ENCODE measurements at places on chromosomes 5 and 9.

GRCh38 chr5:87372705-87373104, 40.0 kb downstream of the CCNH start:
- DNase-seq: no peak

GRCh38 chr5:172733131-172733973, 37.6 kb downstream of the DUSP1 start:
- no peak for DNase-seq

- DNase-seq: no peak
These were observed 55.2 kb downstream of the NMUR2 start for GRCh38 chr5:152349683-152350526.

GRCh38 chr5:59956130-59956783, 62.7 kb upstream of the PDE4D start:
- DNase-seq: no peak

GRCh38 chr9:127159325-127159801, 36.9 kb upstream of the ANGPTL2 start:
- no peak for DNase-seq

DNA sequence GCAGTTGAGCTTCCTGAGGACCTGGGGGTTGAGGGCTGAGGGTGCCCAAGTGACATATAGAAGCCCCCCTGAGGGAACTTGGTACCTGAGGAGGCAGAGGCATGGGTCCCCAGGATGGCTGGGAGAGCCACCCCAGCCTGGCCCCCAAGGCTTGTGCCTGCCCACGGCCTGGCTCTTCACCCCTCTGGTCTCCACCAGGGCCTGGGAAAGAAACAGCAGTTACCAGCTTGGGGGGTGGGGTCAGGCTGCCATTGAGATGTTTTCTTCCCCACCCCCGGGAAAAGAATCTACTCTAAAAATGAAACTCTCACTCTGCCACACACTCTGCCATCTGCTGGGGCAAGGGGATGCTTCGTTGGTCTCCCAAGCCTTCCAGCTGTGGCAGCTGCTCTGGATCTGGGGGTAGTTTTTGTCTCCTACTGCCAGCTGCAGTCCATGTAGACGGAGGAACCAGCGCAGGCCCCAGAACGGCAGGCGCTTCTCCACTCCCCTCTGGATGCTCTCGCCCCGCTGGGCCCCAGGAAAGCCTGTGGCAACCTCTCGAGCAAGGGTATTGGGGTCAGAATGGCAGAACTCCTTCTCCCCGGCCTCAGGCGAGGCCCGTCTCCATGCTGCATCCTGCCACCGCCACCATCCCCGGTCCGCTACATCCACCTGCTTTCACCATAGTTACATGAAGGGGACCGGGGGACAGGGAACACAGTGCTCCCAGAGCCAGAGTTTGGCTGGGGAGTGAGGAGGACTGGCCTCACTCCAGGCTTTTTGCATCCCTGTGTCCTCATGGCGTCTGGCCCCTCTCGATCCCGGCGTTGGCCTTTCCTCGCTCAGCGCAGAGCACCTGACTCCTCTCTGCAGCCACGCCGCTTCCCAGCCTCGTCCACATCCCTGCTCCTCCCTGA, 123.5 kb downstream of the DAB2IP start:
- no peak for DNase-seq

GRCh38 chr9:19479874-19480273, 71.1 kb downstream of the ACER2 start:
- DNase-seq: no peak

GRCh38 chr9:127541865-127542264, 70.2 kb upstream of the STXBP1 start:
- DNase-seq: no peak

- no peak for DNase-seq
These were observed 325.1 kb upstream of the ADAMTS16 start for GRCh38 chr5:4815002-4815401.

DNA sequence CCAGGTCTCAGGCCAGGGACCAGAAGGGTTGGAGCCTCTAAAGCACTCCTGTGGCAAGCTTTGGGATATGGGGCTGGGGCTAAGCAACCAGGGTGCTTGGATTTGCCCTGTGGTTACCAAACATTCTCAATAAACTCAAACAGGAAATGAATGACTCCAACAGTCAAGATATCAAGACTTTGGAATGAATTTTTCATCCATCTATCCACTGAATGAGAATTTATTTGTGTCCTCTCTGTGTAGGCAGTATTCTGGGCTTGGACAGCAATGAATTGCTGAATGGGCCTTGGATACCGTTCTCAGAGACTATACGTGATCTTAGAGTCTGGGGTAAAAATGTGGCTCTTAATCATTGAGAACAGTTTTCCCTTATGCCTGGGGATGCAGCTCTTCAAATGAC, 212.5 kb downstream of the DAB2IP start:
- no peak for DNase-seq

DNA sequence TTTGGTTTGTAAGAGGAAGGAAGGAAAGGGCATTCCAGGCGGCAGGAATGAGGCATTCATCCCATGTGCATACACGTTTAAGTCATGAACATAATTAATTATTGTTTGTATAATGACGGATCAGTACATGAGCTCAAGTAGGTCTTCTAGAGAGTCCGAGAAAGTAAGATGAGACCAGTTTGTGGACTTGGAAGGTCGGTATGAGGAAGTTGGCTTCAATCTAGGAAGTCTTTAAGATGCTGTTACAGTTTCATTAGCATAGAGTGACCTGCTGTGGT, 2.1 kb downstream of the GTF3C4 start:
- no peak for DNase-seq

DNA sequence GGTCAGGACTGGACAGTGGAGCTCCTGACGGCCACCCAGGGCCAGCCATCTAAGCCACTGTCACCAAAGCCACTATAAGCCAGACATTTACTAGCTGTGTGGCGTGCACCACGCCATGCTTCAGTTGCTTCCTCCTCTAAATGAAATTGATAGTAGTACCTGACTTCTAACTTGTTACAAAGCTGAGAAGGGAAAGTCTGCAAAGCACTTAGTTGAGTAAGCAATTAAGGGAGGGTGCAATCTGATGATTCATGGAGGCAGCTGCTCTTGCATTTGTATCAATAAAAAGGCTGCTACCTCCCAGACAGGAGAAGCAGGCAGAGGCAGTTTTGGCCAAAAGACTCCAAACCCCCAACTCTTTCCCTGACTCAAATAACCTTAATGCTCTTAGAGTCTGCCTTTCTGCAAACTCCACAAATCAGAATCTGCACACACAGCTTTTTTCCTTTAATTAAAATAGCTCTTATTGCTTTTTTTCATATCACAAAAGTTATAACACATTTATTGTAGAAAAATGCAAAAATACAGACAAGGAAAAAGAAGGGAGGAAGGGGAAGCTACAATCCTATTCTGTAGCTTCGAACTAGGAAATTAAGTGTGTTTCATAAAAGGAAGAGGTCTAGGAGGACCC, 19.3 kb upstream of the RAPGEF1 start:
- DNase-seq: no peak

DNA sequence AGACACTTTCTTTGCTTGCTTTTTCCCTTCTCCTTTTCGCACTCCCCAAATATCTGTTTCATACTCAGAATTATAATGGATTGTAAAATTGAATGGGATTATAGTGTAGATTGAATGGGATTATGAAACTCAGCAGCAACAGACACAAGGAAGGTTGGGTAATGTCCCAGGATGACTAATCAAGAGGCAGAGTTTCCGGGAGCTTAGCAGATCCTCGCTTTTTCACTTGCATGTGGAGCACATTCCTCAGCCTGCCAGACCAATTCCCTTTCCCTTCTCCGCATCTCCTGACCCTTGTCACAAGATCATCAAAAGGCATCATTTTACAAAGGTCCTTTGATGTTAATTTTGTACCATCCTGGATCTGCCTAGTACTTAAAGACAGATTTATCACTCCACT, 55.1 kb upstream of the SLC1A1 start:
- no peak for DNase-seq

DNA sequence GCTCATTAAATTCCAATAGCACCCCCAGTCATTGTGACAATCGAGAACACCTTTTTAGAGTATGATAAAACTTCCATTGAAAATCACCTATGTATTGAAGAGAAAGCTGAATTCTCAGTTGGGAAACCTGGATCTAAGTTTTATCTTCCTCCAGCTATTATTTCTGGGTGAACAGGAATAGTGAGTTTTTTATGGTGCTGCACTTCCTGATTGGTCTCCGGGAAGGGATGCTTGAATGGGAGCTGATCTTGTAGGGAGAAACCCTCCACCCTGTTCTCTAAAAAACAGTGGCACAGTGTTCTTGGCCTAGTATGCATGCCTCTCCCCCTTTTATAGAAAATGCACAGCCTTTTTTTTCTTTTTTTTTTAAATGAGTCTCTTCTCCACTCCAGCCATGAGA, 112.2 kb downstream of the ACTBL2 start:
- DNase-seq: no peak

DNA sequence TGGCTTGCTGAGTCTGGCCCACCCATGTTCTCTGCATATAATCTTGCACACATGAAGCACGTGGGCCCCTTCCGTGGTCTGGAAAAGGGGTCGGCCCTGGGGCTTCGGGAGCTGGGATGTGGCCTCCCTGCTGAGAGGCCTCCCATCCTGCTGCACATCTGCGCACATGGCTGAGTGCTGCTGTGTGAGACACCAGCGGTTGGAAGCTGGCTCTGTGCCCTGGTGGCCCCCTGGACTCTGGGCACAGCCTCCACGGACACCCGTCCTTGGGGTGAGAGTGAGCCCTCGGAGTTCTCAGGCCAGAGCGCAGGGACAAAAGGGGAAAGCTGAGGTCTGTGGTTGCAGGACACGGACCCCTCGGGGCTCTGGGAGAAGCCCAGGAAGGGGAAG, 115.8 kb downstream of the RXRA start:
- no peak for DNase-seq

- DNase-seq: no peak
These were observed 28.9 kb downstream of the FAM151B start for GRCh38 chr5:80516826-80517225.

GRCh38 chr9:12230708-12231107, 462.5 kb upstream of the TYRP1 start:
- DNase-seq: no peak

DNA sequence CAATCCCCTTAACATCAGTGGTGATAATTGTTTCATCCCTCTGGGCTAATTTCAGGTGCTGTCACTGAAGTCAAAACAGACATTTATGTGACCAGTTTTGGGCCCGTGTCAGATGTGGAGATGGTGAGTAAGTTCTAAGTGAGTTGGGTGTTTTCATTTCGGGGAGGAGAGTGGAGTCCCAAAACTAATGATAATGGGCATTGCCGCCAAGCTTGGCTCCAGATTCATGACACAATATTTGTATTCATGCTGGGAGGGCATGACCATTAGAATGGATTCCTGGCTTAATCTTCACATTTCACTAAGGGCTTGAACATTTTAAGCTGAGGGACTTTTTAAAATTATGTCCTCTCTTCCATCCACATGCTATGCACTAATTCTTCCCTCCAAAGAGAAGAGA, 1.4 kb downstream of the GABRA6 start:
- no peak for DNase-seq

GRCh38 chr9:120710110-120710981, 3.9 kb downstream of the MEGF9 start:
- no peak for DNase-seq

DNA sequence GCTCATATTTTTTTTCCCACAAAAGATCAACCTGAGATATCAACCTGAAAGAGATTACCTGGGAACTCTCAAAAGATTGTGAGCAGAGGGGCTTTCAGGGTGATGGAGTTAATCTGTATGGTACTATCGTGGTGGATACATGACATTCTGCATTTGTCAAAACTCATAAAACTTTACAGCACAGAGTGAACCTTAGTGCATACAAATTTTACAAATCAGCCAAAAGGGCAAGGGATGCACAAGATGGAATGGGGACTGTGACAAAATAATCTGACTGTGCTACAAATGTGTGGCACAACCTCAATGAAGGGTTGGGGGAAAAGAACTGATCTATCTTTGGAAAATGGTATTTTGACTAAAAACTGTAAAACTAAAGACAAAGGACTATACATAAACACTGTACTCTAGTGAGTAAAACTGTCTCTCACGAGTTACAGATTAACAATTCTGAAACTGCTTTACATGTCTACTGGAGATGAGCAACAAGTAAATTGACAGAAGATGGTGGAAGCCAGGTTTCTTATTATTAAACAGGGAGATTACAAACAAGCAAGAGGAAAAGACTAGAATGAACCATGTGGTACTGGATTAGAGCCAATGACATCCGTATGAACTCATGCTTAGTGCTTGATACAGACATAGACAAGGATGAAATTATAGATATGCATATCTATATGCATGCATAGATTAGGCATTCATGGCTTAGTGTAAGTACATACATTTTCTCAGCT, 24.8 kb upstream of the RLN1 start:
- no peak for DNase-seq
